ENCODE measurements at places on chromosomes 3 and 15. TPM values are rescaled to one million over a fixed set of nuclear protein-coding genes. Genes with fewer than 3 reads are reported as not detected.

Gene ITPKA
- total RNA-seq: 0.68 TPM

- no peak for DNase-seq
Observed at GRCh38 chr3:177212756-177213155, 15.5 kb upstream of the TBL1XR1 start.

- no peak for DNase-seq
Observed at GRCh38 chr3:150449169-150449721, 41.1 kb downstream of the TSC22D2 start.

DNA sequence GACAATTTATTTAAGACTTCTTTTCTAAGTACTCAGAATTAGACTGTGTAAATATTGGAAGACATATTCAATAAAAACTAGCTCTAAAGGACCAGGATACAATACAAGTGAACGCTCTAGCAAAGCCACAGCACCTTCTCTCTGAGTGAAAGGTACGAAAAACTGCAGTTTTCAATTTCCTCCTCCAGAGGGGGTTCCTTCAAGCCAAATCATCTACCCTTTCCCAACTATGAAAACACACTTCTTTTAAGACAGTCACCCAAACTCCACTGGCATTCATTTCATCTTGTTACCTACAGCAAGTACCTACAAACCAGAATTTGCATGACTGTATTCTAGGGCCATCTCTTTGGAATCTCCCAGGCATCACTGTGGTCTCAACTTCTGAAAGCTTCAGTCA, 165.8 kb downstream of the ERC2 start:
- DNase-seq: no peak

GRCh38 chr15:50594311-50594710, 47.8 kb upstream of the USP50 start:
- no peak for DNase-seq

DNA sequence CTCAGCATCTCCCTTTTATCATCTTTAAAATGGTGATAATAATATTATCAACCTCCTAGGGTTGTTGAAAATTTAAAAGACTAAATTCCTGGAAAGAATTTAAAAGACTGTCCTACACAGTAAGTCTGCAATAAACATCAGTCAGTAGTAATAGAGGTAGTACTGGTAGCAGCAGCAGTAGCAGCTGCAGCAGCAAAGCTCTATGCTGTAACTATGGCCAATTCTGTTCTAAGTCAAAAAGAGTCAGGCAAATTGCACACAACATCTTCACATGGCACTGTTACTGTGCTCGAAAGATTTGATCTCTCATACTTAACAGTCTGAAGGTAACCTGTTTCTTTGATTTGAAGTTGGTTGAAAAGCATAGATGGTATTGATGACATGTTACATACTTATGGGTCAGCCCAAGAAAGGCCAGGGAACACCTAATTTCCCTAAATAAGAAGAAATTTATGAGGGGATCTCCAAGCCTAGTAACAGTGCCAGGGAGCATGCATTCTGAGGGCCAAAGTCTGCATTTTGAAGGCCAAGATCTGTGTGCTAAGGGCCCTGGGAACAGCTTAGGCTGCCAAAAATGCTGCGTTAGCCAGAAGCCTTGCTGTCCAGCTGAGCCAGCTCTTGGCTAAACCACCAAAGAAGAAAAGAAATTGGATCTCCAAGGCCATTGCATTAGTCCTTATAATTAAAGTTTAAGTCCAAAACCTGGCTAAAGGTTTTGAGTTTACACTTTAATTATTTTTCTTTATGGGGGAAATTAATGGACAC, 68.2 kb downstream of the SIDT1 start:
- DNase-seq: no peak
